Stimulated activated CD4-positive, alpha-beta T cell treated with anti-CD3 and anti-CD28 coated beads, Interleukin-1b, Interleukin-23, amount 100 ng/mL, for 24 hours (primary cell): ENCODE measurements at places on chromosomes 2 and 18.

DNA sequence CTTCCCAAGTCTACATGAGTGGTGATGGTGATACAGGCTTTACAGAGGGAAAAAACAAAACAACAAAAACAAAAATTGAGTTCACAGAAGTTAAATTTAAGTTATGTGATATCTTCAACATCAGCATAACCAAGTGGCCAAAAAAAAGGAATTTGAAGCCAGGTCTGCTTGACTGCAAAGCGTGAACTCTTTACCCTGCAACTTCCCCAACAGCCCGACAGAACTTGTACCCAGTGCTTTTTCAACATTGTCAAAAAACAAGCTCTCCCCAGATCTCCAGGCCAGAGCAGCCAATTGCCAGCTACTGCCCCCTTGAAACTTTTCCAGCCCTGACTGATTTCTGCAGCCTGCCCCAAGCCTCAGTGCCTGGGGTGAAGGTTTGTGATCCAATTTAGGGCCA is 76.7 kb downstream of the RNF144A start:
- DNase-seq = no peak

DNA sequence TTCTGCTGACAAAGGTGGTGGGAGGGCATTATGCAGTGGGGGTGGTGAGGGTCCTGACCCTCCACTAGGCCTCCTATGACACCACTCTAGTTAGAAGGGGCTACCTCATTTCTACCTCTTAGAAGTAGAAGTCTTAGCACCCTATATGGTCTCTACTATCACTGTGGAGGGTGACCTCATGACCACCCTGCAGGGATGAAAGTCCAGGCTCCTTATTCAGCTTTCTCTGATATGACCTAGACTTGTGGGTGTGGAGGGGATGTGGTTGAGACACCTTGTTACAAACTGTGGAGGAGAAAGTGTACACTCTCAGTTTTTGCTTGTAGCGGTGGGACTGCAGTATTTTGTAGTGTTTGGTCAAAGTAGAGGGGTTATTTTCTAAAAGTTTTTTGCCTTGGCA is 18.6 kb downstream of the TMEM182 start:
- no peak for DNase-seq

GRCh38 chr18:78813936-78814710 is 165.5 kb upstream of the SALL3 start:
- DNase-seq = no peak

DNA sequence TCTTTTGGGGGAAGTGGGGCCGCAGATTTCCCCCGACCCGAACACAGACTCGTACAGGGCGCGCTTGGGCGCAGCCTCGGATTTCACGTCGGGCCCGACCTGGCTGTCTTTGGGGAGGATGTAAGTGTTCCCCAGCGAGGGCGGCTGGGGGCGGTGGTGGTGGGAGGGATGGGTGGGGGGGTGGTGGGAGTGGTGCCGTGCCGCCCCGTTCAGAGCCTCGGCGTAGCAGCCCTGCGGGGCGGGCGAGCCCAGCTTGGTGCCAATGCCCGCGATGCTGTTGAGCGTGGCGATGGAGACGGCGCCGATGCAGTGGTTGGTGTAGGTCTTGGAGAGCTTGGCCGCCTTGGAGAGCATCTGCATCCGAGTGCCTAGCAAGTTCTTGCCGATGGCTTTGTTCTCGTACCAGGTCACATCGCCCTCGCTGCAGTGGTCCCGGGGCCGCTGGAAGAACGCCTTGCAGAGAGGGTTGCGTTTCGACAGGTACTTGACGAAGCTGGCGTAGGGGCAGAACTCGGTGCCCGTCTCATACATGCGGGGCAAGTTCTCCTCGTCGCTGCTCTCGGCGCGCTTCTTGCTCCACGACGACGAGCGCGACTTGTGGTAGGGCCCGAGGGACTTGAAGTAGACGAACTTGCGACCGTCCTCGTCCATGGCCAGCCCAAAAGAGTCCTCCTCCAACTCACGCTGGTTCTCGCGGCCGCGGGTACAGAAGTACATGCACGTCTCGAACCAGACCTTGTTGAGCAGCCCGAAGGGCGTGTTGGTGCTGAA is 1.3 kb downstream of the KCTD1 start:
- DNase-seq = no peak

DNA sequence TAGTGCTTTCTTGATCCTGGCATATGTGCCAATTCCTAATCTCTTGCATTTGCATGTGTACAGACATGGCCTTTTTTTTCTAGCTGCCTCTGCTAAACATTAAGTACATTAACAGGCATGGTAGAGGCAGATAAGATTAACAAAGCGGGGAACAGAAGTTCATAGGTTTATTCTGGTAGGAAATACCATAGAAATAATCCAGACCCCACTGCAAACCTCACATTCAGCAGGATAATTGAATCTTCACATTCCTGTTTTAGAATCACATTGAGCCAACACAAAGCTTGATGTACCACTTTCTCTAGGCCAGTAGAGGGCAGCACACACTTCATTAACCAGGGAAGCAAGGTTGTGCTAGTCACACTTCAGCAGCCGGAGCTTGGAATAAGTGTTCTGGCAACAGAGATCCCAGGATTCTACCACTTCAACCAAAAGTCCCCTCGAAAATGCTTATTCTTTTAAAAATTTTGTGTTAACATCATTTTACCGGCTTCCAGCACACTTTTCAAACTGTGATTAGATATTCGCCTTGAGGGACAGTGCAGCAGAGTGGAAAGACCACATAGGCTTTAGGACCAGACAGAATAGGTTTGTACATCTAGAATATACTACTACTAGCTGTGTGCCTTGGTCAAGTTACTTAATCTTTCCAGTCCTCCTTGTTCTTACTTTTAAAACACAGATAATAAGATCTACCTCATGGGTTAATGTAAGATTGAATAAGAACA is 420.2 kb upstream of the CHST9 start:
- DNase-seq = no peak

DNA sequence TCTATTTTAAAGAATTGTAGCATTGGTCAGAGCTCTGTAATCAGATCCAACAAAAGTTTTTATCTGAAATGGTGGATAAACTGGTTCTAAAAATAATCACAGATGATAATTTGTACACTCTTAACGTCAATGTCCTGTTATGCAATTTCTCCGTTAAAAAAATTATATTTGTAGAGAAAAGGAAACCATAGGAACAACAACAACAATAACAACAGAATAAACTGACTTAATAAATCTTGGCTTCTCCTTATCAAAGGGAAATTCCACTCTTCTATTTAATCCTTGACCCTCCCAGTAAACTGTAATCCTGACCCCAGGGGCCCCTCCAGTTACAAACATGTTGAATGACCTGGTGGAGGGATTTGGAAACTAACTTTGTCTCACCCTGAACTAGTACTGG is 78.6 kb upstream of the ZFP36L2 start:
- DNase-seq = no peak

DNA sequence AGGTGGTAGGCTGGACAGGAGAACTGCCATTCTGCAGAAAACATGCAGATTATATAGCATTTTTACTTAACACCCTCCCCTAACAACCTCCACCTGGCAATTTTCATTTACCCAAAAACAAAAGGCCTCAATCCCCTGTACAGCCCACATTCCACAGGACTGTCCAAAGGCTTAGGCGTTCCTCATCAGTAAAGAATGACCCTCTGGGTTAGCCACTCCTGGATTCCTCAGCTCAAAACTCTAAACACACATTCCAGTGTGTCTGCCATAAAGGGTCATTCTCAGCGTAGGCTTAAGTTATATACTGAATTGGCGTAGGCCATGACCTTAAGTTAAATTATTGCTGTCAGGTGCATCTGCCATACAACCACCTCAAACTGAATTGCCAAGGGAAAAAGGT is 261.8 kb upstream of the CHAC2 start:
- no peak for DNase-seq

DNA sequence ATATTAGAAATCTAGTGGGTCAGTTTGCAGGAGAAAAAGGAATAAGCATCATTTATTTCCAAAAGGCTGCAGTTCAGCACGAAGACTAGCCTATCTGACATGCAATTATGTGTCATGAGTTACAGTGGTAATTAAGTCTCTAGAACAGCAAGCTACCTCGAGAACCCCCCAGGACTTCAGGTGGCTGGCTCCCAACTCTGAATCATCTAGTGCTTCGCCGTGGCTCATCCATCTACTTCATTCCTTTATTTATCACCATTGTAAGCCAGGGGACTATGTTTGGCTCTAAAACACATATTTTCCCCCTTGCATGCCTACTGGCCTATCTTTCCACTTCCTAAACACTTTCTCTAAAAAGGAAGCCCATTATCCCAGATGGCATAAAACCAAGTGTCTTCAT is 121.6 kb downstream of the TXNL1 start:
- DNase-seq = no peak

DNA sequence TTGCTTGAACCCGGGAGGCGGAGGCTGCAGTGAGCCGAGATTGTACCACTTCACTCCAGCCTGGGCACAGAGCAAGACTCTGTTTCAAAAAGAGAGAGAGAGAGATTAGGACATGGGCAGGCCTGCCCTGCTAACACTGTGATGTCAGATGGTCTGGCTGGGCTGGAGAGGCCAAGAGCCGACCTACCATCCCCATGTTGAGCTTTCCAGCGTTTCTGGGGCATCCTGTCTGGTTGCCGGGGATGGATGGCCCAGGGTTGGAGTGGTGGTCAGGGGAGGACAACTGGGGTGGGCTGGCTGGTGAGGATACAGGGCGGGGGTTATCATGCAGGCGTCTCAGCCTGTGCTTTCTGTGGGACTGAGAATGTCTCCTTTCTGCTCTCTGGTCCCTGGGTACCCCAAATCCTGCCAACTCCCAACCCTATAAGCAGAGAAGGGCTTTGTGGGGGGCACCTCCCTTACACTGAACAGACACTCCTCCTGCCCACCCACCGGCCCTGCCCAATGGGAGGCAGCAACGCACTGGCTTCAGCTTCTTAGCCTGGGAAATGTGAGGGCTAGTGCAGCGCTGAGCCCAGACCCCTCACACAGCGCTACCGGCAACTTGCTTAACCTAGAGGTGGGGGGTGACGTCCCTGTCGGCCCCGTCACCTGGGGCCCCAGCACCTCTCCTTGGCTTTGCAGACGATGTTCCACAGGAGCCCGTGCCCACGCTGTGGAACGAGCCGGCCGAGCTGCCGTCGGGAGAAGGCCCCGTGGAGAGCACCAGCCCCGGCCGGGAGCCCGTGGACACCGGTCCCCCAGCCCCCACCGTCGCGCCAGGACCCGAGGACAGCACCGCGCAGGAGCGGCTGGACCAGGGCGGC is 5.4 kb downstream of the SNORC start:
- DNase-seq = no peak

DNA sequence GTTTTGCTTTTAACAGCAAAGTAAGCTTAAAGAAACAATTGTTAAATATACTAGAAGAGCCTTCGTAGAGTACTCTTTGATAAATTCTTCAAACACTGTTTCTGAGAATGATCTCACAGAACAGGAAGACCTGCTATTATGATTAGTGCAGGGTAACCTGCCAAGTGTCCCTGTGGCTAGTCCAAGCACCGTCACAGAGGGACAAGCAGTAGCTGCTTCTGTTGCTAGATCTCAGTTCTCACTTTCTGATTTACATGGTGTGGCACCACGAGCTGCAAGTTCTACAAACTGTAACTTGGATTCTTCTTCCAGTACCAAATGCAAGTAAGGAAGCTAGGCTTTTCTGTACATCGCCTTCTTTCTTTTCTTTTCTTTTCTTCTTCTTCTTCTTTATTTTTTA is 121.5 kb downstream of the PIEZO2 start:
- no peak for DNase-seq

DNA sequence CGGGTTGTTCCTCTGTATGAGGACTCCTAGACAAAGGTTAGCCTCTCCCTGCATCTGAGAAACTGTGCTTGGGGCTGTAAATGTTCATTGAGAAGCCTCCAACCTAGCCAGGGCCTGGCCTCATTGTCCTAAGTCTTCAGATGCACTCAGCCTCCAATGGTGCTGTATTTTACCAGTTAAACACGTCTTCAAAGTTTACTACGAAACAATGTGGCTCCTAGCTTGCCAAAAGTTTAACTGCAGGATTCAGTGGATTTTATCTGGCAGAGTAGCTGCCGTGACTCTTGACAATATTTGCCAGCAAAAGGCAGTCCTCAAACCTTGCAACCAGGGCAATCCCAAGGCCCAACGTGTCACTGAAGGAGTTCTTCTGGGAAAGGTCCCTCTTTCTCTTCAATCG is 1.1 kb downstream of the PID1 start:
- DNase-seq = no peak

DNA sequence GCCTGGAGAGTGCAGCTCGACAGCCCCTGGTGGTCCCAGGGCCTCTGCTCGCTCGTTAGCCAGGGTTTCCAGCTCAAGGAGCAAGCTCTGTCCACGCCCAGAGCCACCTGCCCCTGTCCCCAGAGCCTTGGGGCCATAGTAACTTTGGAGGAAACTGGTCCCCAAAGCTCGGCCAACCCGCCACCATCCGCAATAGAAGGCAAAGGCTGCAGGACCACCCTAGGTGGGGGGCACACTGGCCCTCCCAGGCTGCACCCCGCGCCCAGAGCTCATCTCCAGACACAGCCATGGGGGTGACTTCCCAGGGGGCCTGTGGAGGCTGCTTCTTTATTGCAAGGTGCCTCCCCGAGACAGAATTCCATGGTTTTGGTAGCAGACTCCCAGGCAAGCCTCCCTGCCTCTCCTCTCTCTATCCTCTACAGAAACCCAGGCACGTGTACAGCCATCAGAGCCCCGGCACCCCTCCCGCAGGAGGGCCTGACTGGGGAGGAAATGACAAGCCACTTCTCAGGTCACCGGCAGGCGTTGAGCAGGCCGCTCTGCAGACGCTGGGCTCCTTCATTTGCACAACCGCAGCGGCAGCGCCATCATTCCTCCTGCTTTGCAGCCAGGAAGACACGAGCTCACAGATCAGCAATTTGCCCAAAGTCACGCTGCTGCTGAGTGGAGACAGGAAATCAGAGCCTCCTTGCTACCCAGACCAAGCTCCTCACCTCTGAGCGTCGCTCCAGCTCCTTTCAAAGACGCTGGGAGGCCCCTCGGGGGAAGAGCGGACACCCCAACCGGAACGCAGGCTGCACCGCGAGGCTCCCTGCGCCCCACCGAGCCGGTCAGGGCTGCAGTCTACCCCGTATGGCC is 80.2 kb downstream of the NDUFA10 start:
- DNase-seq = no peak

DNA sequence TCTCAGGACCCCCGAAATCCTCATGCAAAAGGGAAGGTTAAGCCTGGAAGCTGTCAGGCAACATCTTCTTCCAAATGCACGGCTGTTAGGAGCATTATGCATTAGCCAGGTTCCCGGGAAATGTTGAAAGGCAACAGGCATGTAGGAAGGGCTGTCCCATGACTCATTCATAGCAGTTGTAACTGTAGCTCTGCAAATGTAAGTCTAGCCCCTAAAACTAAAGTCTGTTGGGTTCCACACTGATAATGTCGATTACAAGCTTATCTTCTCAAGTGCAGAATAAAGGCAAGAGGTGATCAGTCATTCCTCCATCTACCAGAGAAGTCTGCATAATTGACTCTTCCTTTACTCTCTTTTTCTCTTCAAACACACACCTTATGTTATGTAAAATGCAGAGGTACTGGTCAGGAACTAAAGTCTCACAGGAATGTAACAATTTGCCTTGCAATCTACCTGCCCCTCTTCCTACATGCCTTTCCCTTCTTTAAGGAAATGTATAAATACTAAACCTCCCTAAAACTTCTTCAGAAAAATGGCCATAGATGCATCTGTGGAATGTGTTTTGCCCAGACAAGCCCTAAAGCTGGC is 99.8 kb downstream of the AKAIN1 start:
- DNase-seq = no peak
